Kidney capillary endothelial cell (primary cell): ENCODE measurements at places on chromosomes 5 and 9.

DNA sequence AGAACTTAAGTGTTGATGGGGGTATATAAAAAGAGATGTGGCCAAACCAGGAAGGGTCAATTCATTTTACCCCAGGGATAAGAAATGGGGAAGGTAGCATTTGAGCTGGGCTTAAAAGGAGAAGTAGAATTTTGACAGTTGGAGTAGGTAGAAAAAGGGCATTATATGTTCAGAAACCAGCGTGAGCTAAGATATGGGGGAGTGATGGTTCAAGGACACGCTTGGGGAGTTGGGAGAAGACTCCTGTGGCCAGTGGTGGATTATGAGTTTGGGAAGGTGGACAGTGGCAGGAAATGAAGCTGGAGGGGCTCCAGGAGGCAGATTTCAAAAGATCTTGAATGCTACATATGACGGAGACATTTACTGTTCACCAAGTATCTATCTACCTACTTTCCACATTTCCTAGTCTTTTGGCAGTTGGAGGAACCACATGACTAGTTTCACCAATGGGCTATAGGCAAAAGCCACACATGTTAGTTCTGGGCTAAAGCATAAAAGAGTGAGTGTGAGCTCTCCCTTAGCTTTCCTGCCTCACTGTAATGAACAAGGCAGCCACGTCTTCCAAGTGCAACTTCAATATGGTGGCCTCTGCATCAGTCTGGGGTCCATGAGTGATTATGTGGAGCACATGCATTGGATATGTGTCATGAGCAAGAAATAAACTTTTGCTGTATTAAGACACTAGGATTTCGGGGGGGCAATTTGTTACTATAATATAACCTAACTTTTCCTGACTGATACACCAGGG, 15.7 kb upstream of the GSN start:
- no peak for DNase-seq

DNA sequence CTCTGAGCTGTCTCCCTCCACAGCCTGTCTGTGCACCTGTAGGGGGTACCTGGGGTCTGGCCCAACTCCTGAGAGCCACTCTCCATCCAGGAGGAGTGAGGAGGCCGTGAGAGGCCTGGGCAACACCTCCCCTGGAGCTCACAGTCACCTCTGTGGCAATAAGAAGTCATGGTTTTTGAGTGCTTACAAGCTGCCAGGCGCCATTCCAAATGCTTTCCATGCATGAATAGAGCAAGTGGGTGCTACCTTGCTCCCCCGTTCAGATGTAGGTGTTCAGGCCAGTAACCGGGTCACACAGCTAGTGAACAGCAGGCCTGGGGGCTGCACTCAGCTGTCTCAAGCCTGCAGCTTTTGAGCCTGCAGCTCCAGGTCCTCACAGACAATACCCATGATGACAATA, 30.6 kb downstream of the CORO2A start:
- DNase-seq, result no peak

DNA sequence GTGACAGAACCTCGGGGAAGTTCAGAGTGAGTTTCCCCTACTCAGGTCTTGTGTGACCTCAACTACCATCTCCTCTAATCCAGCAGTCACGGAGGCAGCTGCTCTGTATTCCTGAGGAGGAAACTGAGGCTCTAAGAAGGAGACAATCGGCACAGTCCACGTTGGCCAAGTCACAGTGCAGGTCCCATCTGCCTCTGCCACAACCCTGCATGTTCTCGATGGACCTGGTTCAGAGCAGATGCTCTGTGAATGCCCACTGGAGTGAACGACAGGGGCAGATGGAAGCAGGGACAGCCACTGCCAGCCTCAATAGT, 722 bp upstream of the ERGIC1 start:
- DNase-seq, result no peak

DNA sequence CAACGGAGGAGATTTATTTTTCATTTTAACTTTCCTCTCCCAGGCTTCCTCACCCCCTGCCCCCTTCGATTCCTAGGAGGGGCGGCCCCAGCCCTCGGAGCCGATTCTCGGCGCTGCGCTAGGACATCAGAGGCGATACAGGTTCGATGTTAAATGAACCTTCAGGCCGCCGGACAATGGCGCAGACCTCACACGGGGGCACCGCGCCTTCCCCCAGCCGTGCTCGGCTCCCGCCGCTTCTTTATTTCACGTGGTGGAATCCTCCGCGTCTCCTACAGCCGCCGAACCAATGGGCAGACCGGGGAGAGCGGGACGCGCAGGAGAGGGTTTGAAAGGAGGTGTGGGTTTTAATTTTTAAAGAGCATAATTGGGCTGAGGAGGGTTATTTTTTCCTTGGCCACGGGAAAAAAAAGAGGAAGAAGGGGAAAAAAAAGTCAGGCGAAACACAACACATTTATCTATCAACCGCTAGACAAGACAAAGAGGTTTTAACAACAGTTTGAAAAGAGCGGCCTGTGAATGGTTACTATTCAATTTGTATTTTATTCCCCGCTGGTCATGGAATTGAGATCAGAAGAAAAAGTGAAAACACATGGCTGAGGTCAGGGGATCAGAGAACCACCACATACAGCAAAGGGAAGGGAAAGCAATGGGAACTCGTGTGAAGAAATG, 126.8 kb downstream of the TMEM174 start:
- no peak for DNase-seq

DNA sequence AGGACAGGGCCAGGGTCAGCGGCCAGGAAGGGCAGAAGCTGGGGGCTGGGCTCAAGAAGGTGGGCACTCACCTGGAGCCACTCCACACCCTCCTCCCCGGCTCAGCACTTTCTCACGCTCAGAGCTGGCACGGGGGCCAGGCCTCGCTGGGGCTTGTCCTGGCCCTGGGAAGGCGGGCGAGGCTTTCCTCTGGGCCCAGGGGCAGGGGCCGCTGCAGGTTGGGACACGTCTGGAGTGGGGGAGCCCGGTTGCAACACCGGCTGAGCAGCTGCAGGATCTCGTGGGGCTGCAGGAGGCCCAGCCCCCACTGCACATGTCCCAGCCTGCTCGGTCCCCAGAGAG, 38.9 kb upstream of the EGFL7 start:
- DNase-seq, result no peak

- DNase-seq, result no peak
Observed at GRCh38 chr9:104795082-104795481, 31.2 kb downstream of the NIPSNAP3B start.

GRCh38 chr9:70601000-70601951, 186.8 kb upstream of the KLF9 start:
- DNase-seq, result no peak

- DNase-seq, result no peak
Observed at GRCh38 chr5:41406424-41406823, 104.0 kb downstream of the PLCXD3 start.

DNA sequence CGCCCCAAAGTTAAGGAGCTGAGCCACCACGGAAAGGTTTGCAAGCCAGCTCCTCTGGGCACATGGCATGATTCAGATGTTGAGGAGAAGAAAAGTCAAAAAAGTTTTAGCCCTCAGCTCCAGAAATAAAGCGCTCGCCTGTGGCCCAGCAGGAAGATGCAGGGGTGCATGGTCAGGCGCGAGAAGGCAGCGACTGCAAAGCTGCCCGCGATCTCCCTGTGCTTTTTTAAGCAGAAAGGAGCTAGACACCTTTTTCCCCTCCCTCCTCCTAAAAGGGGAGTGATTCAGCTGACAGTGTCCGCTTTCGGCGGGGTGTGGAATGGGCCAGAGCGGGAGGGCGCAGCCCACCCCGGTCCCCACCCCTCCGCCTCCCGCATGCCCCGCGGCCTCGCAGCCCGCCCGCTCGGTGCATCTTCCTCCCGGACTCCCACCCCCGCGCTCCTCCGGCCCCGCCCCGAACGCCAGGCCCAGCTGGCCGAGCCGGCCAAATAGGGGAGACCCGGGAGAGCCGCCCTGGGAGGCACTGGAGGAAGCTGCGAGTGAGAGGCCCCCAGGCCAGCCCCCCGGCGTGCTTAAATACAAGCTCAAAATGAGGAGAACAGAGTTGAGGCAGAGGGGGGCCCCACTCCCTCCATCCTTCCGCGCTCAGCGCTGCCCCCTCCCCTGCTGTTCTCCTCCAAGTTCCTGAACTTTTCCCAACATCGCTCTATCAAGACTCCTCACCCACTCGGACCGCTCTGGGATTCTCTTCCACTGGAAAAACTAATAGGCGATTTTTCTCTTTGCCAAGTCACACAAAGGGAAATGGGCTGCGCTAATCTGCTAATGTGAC, at the start of gene ADAMTS12:
Gene ADAMTS12, minus strand, starts transcription at position 203 of the 832 bp plus-strand sequence. Its CDS starts 134 bp downstream, at position 69.
- no peak for DNase-seq

GRCh38 chr9:120909904-120910303, 16.7 kb downstream of the TRAF1 start:
- no peak for DNase-seq

GRCh38 chr9:78044189-78044588, 12.6 kb upstream of the GNAQ start:
- DNase-seq, result no peak

GRCh38 chr9:98438666-98439065, 183.2 kb upstream of the TBC1D2 start:
- DNase-seq, result no peak

DNA sequence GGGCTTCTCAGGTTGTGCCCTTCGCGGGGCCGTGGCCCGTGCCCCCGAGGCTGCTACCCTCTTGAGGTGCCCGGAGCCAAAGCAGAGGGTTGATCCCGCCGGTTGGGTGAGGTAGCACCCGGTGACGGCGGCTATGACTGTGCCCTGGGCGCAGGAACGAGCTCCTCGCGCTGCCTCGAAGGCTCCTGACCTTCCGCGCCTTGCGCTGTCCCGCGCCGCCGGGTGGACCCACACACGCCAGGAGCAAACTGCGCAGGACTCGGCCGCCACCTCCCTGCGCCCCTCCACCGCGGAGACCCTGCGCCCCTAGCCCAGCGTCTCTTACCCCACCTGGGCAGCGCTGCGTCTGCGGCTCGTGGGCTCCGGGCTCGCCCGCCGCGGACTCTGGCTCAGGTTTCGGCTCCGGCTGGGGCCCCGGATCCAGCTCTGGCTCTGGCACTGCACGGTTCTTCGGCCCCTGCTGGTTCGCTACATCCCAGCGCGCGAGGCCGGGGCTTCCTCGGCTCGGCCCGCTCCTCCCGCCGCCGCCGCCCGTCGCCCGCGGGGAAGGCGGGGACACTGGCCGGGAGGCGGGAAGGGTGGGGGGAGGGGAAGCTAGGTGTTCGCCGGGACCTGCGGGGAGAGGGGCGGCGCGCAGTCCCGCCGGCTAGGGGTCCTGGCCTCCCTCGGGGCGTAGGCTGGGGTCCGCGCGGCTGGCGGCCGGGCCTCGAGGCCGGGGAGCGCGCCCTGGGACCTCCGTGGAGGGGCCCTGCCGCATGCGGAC, 5.4 kb upstream of the PITX1 start:
- DNase-seq, result no peak

GRCh38 chr5:116088062-116088461, 3.2 kb downstream of the COMMD10 start:
- DNase-seq, result no peak

DNA sequence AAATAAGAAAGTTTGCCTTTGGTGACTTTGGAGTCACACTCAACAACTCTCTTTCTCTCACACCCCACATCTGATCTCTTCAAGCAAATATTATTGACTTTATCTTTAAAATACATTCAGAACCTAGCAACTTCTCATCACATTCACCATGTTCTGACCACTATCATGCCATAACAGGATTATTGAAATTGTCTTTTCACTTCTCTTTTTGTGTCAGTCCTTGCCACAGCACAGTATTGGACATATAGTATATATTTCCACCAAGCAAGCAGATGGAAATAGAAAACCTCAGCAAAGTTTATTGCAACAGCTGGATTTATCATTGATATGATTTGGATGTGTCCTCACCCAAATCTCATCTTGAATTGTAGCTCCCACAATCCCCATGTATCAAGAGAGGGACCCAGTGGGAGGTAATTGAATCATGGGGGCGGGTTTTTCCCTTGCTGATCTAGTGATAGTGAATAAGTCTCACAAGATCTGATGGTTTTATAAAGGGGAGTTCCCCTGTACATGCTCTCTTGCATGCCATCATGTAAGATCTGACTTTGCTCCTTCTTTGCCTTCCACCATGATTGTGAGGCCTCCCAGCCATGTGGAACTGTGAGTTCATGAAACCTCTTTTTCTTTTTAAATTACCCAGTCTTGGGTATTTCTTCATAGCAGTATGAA, 26.9 kb upstream of the ITGA1 start:
- DNase-seq, result no peak

DNA sequence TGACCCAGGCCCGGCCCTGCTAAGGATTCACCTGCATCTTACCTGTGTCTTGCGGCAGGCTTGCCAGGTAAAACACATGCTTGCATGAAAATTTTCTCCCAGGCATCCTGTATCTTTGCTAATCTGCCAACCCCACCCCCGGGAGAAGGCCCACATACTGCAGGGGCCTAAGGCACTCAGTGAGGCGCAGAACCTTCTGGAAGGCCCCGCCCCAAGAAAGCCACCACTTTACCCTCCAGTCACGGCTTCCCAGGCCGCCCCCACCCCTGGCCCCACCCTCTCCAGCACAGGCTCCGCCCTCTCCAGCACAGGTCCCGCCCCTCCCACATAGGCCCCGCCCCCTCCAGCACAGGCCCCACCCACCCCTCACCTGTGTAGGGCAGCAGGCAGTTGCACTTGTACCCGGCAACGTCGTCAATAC, 29.8 kb upstream of the SEC16A start:
- DNase-seq, result peak; percentile 42
